Neural progenitor cell (in vitro differentiated cells): ENCODE measurements at places on chromosomes 1 and 21. TPM values are rescaled to one million over a fixed set of nuclear protein-coding genes. Genes with fewer than 3 reads are reported as not detected.

GJA8 gene
- total RNA-seq, result not detected in 2 replicates

GRCh38 chr1:62462370-62462769 is 25.5 kb downstream of the USP1 start:
- no peaks in the 10 kb centered on the region for H3K27me3 ChIP-seq
- H3K4me3 ChIP-seq, result no peak overlapping the region
- no peaks in the 10 kb centered on the region for H3K36me3 ChIP-seq
- no peak overlapping the region for H3K27ac ChIP-seq
- no peaks in the 10 kb centered on the region for H3K4me1 ChIP-seq
- no peak for DNase-seq

DNA sequence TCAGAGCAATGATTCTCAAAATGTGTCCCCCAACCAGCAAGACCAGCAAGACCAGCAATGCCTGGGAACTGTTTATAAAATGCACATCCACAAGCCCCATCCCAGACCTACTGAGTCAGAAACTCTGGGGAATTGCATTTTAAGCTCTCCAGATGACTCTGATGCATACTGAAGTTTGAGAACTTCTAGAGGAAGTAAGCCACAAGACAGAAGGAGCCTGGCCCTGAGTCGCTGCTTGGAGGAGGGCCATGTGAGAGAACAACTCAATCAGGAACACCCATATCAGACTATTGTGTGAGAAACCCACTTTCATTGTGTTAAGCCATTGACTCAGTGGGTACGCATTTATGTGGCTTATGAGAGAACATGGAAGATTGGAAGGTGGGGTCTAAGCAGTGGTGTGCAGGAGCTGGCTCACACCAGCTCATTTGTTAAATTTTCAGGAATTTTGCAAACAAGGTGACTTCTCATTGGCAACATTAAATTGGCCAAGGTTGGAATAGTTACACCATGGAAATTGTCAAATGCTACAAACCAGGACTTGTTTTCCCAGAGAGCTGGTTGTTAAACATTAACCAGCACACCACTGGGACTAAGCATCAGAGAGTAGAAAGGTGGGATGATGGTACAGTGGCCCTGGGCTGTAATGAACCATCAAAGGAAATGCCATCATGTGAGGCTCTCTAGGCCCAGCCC is 38.9 kb downstream of the ATP1A1 start:
- H3K4me1 ChIP-seq, result peaks cover 29% of the 10 kb centered on the region
- H3K36me3 ChIP-seq, result no peaks in the 10 kb centered on the region
- no peak overlapping the region for H3K27ac ChIP-seq
- no peaks in the 10 kb centered on the region for H3K27me3 ChIP-seq

DNA sequence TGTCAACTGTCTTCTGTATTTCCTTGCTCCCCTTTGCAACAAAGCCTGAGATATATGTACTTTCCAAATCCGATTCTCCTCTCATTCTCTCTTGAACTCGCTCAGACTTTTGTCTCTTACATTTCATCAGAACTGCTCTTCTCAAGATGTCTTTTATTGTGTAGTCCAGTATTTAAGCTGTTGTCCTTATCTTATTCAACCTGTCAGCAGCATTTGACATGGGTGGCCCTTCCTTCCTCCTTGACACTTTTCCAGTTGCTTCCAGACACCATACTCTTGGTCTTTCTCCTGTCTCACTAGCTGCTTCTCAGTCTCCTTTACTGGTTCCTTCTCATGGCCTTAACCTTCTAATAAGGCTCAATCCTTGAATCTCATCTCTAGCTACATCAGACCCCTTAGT is 47.0 kb downstream of the TSNAX start:
- no peaks in the 10 kb centered on the region for H3K36me3 ChIP-seq
- DNase-seq, result no peak
- H3K4me1 ChIP-seq, result no peaks in the 10 kb centered on the region

DNA sequence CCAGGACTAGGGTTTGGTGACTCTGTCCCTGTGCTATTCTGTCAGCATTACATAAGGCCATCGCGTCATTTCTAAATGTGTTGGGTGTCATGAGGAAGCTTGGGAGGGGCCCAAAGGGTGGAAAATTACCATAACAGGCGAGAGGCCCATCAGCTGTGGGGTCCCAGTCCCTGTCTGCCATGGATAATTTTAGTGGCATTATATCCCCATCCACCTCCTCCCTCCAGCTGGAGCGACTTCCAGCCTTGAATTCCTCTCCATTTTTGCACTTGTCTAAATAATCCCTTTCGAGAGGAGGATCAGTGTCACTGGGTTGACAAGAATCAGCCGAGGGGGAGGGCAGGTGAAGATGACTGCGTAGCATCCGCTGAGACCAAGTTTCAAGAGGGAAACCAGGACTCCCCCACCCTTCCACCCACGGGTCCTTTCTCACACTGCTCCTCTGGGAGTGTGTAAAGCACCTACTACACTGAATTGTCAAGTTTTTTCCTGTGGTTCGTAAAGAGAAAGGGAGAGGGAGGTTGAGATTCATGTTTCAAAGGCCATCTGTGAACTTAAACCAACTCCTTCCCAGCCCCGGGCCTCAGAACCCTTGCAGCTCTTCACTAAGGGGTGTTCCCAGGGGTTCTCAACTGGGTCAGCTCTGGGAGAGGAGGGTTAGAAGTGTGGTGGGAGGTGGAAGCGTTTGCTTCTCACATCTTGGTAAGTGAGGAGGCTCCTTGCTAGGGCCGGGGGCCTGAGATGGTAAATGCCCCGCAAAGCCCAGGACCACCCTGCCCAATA is 29.2 kb downstream of the VASH2 start:
- H3K27ac ChIP-seq, result peak overlapping the region; percentile 7
- H3K4me1 ChIP-seq, result peaks cover 22% of the 10 kb centered on the region
- no peak overlapping the region for H3K4me3 ChIP-seq
- H3K27me3 ChIP-seq, result no peaks in the 10 kb centered on the region

GRCh38 chr1:114088392-114089299 is 65.0 kb downstream of the SYT6 start:
- H3K27ac ChIP-seq, result peak overlapping the region; percentile 25
- H3K27me3 ChIP-seq, result no peaks in the 10 kb centered on the region
- H3K4me3 ChIP-seq, result no peak overlapping the region
- peaks cover 17% of the 10 kb centered on the region for H3K4me1 ChIP-seq
- no peak for DNase-seq
- H3K36me3 ChIP-seq, result no peaks in the 10 kb centered on the region

GRCh38 chr1:236334893-236335545 is 53.3 kb upstream of the ERO1B start:
- H3K36me3 ChIP-seq, result no peaks in the 10 kb centered on the region
- no peaks in the 10 kb centered on the region for H3K4me1 ChIP-seq
- DNase-seq, result no peak

DNA sequence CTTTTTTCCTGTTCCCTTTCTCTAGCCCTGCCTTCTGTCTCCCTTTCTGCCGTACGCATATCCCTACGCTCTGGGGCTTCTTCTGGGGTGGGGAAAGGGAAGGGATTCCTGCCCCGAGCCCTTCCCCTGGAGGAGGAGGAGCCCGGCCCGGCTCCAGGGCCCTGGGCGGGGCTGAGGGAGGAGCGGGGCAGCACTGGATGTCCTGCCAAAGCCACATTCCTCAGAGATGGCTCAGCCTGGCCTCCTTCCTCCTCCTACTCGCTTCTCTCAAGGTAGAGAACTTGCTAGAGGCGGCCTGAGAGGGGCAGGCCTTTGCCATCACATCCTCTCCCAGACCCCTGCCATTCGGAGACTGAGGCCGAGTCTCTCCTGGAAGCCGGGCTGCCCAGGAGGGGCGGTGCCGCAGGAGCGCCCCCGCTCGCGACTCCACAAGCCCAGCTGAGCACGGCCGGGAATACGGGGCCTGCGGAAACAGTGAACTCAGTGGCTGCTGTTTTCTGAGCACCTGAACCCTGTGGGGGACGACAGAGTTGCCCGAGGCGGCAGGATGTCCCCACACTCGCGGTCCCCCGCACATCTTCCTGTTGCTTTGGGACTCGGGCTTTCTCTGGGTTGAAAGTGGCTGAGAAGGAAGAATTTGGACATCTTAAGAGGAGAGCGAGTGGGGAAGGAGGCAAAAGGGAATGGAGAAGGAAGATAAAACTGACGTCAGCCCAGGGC is 12.2 kb downstream of the ADAMTSL4 start:
- H3K27ac ChIP-seq, result peak overlapping the region; percentile 98
- H3K36me3 ChIP-seq, result no peaks in the 10 kb centered on the region
- H3K4me1 ChIP-seq, result peaks cover 26% of the 10 kb centered on the region
